MCF 10A (cell line): ENCODE measurements at places on chromosomes 4 and X. TPM values are rescaled to one million over a fixed set of nuclear protein-coding genes. Genes with fewer than 3 reads are reported as not detected.
A peak's percentile ranks its signal among the peaks of the same experiment; 100 is the strongest.

Gene GPC4
- total RNA-seq: 1.4 and 1.9 TPM in 2 replicates

Gene BGN
- total RNA-seq: 1.3 and 1.4 TPM in 2 replicates

Gene PDHA2
- total RNA-seq: not detected in 2 replicates

Gene TLR3
- 6.5 and 8.2 TPM in 2 replicates for total RNA-seq

Gene POF1B
- 0.37 and 1.1 TPM in 2 replicates for total RNA-seq

Gene CDK16
- 138 and 189 TPM in 2 replicates for total RNA-seq

Gene CETN2
- total RNA-seq: 22.5 and 29.3 TPM in 2 replicates

Gene FMR1NB
- total RNA-seq: not detected in 2 replicates

Gene SASH3
- not detected in 2 replicates for total RNA-seq

Gene PRRG3
- not detected in 2 replicates for total RNA-seq

Gene RASGEF1B
- 4.8 and 5.4 TPM in 2 replicates for total RNA-seq

Gene TMSB15A
- not detected in 2 replicates for total RNA-seq

GRCh38 chr4:166092797-166093290 lies 219.8 kb downstream of the TLL1 start:
- no peak for DNase-seq

DNA sequence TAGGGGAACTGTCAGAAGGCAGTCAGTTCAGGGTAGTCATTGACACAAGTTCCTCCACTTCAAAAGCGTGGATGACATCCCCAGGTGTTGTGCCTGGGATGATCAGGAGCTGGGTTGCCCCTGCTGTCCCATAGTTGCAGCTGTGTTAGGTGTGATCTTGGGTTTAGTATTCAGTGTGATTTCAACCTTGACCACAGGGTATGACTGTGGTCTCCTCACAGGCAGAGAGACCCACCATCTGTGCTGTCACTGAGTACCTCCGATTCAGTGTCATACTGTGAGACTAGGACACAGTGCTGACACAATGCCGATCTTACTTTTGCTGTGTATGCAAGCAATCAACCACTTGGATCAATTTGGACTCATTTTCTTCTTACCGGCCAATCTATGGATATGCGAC lies 25.2 kb downstream of the FOXR2 start:
- no peak for DNase-seq

GRCh38 chr4:62130230-62130629 lies 930.1 kb downstream of the ADGRL3 start:
- no peak for DNase-seq

DNA sequence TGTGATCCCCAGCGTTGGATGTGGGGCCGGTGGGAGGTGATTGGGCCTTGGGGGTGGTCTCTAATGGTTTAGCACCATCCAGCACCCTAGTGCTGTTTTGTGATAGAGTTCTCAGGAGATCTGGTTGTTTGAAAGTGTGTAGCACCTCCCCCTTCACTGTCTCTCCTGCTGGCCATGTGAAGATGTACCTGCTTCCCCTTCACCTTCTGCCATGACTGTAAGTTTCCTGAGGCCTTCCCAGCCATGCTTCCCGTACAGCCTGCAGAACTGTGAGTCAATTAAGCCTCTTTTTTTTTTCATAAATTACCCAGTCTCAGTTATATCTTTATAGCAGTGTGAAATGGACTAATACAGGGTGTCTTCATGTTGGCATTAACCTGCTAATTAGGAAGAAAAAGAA lies 19.3 kb upstream of the TBC1D14 start:
- DNase-seq: no peak

DNA sequence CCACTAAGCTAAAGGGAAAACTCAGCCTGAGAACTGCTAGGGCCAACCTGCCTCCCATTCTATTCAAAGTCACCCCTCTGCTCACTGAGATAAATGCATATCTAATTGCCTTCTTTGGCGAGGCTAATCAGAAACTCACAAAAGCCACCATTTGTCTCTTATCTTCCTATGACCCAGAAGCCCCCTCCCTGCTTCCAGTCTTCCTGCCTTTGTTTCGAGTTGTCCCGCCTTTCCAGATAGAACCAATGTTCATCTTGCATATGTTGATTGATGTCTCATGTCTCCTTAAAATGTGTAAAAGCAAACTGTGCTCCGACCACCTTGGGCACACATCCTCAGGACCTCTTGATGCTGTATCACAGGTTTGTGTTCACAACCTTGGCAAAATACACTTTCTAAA lies 459.8 kb downstream of the FSTL5 start:
- DNase-seq: no peak

DNA sequence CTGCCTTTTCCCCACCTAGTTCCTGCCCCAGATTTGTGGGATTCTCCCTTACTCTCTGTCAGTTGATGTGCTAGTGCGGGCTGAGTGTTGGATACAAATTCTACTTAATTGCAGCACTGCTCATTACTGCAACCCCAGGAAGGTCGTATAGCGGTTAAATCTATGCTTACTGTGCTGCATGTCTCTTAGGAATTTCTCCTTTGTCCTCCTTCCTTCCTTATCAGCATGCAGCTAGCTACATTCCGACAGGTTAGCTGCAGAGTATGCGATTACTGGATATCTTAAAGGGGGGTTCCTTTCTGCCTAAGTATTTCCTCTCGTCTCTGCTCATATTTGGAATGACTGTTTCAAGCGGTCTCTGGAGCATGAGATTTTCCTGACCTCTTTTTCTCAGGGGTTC lies 662.8 kb downstream of the TLL1 start:
- DNase-seq: no peak

GRCh38 chr4:157700898-157701694 lies 471.7 kb downstream of the GASK1B start:
- no peak for DNase-seq

DNA sequence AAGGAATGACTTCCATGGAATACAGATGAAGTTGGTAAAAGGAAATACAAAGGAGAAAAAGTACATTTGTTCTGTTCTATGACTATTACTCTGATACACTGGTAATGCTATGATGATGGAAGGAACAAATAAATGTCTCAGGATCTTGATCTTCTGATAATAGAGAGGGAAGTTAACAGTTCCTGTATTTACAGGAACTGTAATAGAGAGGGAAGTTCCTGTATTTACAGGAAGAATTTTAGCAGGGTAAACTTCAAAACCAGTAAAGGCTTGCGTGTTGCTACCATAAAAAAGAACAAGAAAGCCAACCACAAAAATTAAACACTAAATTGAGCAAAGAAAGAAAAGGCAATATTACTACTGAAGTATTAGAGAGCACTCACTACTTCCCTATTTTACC lies 91.7 kb upstream of the HPGD start:
- DNase-seq: no peak

GRCh38 chr4:42331914-42332368 lies 65.3 kb upstream of the SHISA3 start:
- DNase-seq: peak; percentile 39

GRCh38 chr4:55608591-55608990 lies 16.5 kb upstream of the PDCL2 start:
- peak; percentile 11 for DNase-seq

- peak; percentile 78 for DNase-seq
Measured at GRCh38 chr4:62644372-62644771, 1444.2 kb downstream of the ADGRL3 start.

DNA sequence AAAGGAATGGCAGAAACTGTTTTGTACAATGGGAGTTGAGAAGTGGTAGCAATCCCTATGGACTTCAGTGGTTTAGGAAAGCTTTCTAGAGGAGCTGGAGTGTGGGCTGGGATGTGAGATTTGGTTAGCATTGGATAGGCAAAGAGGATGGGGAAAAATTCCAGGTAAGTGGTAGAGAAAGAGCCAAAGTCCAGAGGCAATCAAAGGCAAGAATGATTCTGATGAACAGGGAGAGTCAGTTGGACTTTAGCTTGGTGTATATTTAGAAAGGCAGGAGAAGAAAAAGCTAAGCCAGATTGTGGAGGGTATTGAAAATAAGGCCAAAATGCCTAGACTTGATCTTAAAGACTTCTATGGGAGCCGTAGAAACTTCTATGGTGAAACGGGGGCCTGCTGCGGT lies 3.7 kb upstream of the VSIG4 start:
- DNase-seq: no peak

GRCh38 chrX:124212622-124213021 lies 119.8 kb upstream of the TEX13D start:
- DNase-seq: no peak

DNA sequence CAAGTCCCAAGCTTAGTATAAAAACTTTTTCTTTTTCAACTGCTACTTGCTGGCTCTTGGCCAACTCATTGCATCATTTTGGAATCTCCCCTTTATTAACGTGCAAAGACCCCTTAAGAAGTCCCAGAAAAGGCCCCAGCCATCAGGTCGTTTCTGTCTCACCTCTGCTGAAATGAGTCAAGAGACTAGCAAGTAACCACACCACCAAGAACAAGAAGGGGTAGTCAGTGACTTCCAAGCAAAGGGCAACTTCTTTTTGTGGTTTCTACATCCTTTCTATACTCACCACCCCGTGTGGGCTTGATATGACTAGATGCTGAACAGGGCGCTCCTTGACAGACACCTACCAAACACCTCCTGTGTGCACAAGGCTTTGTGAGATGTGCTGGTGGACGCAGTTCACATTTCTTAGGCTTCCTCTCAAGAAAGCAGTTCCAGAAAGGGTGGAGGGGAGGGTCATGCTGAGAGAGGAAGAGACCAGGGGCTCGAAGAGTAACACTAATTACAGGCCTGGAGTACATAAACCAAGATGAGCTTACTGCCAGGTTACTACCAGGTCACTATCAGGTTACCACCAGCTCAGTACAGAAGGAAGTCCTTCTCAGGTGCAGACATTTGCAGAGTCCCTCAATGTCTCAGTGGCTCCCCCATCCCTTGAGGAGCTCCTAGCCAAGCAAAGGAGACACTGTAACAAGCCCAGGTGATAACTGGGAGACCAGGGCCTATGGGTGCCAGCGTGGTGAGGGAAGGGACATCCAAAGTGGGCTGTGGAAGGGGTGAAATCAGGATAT lies 19.3 kb downstream of the JAKMIP1 start:
- DNase-seq: no peak

GRCh38 chr4:123405267-123405865 lies 8.8 kb downstream of the SPRY1 start:
- no peak for DNase-seq

DNA sequence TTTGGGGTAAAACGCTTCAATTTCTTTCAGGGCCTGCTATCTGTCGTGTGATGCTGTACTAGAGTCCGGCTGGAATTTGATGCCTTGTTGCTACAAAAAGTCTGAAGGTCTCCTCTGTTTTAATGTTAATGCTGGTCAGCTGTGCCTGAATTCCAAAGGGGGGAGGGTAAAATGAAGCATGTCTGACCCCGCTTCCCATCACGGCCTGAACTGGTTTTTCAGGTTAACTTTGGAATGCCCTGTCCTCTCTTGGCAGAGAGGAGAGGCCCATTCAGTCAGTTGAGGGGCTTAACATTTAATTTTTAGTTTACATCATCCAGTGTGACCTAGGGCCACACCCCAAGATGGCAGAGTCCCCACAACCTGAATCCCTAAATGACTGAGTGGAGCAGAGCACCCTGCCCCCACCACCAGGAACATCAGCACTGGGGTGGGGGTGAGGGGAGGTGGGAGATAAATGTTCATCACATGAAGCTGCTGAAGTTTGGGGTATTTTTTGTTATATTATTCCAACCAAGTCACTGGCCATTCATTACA lies 47.9 kb upstream of the GPR78 start:
- no peak for DNase-seq

DNA sequence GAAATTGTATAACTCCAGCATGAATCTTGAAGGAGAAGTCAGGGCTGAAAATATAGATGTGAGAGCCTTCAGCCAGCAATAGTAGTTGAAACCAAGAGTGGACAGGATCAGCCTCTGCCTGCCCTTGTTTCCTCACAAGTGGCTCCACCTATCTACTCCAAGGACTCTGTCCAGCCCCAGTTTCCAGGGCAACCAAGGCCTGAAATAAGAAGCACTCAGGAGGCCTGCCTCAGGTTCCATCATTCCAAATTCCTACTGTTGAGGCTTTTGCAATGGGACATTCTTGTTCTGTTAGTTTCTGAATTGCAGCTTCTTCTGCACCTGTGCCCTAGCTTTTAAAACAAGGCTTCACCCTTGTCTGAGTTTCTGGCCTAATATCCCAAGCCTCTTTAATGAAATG lies 41.6 kb downstream of the TRPC5OS start:
- DNase-seq: peak; percentile 3

GRCh38 chrX:125709074-125709473 lies 389.4 kb downstream of the TEX13C start:
- DNase-seq: no peak

- DNase-seq: peak; percentile 42
Measured at GRCh38 chr4:145298885-145299284, 118.5 kb upstream of the OTUD4 start.

DNA sequence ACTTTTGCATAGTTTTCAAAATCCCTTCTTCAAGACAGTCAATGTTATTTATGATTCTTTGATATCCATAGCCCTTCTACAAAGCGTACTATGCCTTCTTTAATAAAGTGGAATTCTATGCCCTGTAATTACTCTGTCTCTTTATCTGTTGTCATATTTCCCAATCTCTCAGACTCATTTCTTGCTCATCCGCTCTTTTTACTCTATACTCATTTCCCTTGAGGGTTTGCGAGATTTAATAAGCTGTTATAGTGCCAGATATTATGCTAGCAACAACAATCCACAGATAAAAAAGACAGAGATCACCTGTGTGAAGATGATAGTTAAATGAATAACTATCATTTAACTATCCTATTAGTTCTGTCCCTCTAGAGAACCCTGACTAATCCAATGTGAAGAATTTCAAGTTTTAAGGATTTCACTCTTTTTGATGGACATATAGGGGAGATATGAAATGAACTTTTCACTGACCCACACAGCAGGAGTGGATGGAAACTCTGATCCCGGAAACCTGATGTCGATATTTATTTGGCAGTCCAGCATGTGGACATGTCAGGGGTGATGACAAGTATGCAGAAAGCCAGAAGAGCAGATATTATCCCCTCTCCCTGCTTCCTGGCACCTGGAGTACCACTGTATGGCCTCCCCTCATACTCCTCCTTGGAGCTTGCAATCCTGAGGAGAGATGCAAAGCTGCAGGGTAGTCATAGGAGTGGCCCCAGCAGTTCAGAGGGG lies 49.7 kb downstream of the TMEM156 start:
- DNase-seq: peak; percentile 41

DNA sequence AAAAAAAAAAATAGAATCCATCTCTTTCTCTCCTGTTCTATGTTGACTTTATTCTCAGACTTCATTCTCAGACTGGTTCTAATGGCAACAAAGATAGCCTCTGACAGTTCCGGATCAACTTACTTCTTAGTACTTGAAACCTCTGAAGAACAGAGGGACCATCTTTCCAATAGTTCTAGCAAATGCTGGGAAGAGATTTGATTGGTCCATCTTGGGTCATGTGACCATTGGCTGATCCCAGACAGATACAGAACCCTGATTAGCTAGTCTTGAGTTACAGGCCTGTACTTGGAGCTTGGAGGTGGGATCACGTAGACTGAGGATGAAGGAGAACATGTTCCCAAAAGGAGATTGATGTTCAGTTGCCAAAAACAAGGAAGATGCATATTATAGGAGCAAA lies 66.9 kb upstream of the STIM2 start:
- no peak for DNase-seq

DNA sequence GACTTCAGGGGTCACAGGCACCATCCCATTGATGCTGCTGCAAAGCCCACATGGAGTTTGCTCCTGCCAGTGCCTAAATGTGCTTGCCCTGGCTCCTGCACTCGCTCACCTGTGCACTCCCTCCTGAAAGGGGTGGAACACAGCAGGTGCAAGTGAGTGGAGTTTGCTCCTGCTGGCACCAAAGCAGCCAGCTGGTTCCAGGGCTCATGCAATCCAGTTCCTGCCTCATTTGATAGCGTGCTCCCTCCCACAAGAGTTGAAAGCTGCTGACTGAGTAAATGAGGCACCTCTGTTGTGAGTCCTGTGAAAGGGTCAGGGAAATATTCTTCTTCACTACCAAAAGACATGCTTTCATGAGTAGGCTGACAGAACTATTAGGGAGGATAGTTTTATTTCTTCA lies 30.5 kb downstream of the CXCL8 start:
- DNase-seq: no peak
